ENCODE measurements at places on chromosomes 7 and 10.
A peak's percentile ranks its signal among the peaks of the same experiment; 100 is the strongest.

GRCh38 chr10:8659982-8660381 lies 605.5 kb downstream of the GATA3 start:
- no peak for DNase-seq

GRCh38 chr10:124660404-124661125 lies 83.6 kb downstream of the FAM53B start:
- no peak for DNase-seq

GRCh38 chr10:71747551-71748523 lies 25.5 kb downstream of the VSIR start:
- DNase-seq = no peak

DNA sequence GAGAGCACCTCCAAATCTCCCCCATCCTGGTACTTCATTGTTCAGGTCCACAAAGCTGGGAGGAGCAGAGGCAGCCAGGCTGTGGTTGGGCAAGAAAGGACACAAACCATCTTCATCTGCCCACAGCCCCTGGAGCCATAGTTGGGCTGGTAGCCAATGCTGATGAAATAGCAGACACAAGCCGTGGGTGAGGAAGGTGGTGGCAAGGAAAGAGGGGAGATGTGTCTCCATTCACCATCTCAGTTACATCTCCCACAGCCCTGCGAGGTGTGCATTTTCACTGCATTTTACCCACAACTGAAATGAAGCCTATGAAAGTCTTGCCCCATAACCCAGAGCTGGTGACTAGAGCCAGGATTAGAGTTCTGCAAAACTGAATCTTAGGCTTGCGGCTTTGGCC lies 35.0 kb downstream of the PIK3AP1 start:
- no peak for DNase-seq

- no peak for DNase-seq
Measured at GRCh38 chr7:47946581-47947354, 1.5 kb downstream of the PKD1L1 start.

DNA sequence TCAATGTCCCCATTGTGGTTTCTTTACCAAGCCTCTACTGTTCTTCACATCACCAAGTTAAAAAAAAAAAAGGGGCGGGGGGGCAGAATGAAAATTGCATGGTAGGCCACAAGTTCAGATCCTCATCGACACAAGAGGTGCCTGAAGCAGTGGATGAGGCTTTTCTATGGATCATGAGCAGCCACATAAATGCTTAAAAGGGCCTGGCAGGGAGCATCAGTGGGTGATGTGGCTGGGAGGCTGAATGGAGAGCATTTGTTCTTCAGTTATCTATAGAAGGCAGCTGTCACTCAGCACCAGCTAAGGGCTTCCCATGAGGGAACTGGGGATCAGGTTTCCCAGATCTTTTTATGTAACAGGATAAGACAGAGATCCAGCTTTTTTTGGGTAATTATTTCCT lies 117.9 kb downstream of the CFTR start:
- no peak for DNase-seq

GRCh38 chr10:54133203-54133602 lies 667.8 kb downstream of the PCDH15 start:
- DNase-seq = no peak

DNA sequence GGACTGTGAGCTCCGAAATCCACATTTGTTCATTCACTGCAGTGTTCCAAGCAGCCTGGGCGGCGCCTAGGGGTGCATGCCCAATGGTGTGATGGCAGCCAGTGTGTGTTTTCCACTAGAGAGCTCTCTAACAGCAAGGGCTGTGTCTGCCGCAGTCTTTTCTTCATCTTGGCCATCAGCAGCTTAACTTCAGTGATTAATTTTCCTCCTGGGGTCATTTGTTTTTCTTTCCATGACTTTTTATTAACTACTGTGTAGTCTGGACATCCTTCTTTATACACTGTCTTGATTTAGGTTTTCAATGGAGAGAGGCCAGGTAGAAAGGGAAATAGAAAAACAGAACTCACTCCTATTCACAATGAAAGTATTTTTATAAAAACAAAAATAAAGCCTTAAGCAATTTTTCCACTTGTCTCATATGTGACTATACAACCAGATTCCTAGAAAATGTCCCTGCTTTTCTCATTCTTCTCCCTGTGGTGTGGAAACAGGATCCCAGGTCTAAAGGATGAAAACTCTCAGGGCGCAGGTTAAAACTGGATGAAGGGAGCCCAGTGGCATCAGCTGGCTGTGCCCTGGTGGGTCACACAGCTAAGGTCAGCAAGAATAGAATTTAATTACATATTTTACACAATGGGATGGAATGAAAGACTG lies 176.8 kb downstream of the PKD1L1 start:
- peak; percentile 24 for DNase-seq

DNA sequence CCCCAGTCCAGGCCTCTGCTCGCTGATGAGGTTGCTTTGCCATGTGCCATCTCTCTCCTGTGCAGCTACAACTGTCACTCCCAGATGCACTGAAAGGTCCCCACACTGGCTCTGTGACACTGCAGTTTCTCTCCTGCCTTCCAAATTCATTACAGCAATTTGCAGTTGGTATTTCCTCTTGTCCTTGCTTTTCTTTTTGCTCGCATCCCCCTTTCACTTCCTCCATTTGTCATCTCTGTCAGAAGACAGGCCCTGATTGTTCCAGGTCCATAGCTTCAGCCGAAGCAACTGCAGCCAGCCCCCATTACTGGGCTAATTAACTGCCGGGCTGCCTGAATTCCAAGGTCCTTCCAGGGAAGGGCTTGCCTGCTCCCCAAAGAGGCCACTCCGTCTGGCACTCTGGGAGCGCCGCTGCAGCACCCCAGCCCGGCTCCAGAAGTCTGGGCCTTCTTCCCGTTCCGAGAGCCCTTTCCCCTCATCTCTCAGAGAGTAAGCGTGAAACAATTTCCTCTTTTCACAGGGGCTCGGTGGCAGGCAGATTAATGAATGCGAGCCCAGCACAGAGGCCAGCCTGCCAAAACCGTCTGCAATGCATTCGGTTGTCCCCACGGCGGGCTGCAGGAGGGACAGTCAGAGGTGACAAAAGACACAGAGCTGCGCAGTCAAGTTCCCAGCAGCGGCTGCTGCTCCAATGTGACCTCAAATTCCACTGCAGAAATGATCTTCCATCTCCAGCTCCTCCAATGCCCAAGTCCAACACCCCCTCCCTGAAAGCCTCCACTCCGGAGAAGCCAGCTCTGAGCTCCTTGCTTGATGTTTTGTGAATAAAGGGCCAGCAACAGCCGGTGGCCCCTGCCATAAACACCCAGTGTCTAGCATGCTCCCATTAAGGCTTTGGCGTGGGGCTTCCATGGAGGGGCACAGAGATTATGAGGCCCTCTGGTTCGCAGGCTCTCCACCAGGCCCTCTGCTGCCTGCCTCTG lies 279.4 kb upstream of the HABP2 start:
- no peak for DNase-seq

DNA sequence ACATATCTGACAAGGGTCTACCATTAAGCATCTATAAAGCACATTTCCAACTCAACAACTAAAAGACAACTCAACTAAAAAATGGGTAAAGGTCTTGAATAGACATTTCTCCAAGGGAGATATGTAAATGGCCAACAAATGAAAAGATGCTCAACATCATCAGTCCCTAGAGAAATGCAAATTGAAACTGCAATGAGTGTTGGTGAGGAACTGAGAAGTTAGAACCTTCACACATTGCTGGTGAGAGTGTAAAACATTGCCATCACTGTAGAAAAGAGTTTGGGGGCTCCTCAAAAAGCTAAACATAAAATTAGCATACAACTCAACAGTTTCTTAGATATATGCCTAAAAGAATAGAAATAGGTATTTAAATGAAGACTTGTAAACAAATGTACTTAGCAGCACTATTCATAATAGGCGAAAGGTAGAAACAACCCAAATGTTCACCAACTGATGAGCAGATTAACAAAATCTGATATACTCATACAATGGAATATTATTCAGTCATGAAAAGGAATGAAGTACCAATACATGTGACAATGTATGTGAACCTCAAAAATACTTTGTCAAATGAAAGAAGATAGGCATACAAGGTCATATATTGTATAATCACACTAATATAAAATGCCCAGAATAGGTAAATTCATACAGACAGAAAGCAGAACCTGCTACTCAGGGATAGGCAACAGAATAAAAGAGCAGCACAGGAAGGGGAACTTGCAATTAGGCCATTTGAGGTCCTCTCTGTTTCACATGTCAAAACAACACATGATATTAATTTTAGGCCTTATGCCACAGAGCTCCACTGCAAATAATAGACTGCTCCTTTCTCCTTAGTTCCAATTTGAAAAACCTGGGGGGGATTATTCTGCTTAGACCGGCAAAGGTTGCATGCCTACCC lies 10.6 kb upstream of the LRRC72 start:
- DNase-seq = no peak

DNA sequence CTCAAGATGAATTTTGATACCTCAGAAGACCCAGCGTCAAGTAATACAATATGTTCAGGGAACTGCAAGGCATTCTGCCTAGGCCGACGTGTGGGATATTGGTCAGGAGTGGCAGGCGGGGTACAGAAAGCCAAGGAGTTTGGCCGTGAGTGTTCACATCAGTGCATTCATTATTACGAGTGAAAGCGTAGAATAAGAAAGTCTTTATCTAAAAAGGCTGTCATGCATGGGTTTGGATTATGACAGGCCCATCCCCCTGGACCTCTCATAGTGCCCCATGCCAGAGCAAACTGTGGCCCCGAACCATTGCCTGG lies 7.5 kb downstream of the AIMP2 start:
- DNase-seq = no peak

DNA sequence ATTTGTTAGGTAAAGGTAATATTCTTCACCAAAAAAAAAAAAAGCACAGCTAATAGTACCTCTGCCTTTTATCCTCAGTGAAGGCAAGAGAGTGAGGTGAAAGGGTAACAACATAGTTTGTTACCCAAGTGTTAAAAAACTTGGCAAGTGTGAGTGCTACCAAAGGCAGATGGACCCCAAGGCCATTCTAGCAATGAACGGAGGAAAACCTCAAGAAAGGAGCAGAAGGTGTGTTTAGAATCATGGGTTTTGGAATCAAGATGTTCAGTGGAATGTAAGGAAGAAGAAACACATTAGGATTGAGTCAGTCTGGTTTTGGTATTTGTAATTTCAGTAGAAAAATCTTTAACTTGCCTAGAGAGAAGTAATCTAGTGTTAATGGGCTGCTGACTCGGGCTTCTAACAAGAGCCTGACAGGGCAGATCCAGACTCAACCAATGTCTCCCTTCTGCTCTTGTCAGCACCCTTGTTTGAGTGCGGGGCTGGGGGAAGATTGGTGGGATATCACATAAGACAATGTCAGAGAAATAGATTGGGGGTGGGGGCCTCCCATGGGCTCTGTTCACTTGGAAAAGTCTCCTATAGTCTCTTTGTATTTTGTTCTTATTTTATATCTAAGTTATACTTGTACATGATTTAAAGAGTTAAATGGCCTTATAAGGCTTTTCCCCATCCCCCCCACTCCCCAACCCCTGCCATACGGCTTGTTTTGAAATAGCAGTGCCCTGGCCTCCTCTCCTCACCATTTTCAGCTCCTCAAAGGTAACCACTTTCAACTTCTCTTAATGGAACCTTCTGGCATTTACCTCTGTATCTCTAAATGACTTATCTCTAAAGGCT lies 44.4 kb downstream of the SCD start:
- DNase-seq = no peak

GRCh38 chr10:68992636-68993440 lies 4.2 kb downstream of the KIFBP start:
- no peak for DNase-seq

DNA sequence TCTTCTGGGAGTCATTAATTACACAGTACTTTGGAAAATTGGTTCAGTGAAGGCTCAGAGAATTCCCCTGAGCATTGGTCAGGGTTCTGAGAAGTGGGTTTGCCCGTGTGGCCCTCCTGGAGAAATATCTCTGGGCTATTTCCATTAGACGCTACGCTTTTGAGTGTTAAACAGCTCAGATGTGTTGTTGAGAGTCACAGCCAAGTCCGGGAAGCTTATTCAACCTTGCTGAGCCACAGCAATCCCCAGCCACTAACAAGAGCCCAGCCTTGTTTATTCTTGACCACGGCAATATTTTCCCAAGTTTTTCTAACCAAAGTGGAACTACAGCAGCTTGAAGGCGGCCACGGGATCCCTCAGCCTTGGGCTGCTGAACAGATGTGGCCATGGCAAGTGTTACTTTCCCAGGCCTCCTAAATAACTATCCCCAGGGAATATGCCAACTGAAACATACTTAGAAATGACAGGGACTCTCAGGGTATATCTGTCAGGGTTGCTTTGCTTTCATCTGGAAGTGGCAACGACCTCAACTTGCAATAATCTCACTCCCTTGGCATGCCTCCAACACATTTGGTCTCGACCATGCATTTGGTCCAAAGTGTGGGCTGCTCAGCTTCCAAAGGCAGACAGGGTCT lies 214.7 kb downstream of the EMX2 start:
- DNase-seq = no peak

- no peak for DNase-seq
Measured at GRCh38 chr10:8576281-8576680, 521.8 kb downstream of the GATA3 start.

DNA sequence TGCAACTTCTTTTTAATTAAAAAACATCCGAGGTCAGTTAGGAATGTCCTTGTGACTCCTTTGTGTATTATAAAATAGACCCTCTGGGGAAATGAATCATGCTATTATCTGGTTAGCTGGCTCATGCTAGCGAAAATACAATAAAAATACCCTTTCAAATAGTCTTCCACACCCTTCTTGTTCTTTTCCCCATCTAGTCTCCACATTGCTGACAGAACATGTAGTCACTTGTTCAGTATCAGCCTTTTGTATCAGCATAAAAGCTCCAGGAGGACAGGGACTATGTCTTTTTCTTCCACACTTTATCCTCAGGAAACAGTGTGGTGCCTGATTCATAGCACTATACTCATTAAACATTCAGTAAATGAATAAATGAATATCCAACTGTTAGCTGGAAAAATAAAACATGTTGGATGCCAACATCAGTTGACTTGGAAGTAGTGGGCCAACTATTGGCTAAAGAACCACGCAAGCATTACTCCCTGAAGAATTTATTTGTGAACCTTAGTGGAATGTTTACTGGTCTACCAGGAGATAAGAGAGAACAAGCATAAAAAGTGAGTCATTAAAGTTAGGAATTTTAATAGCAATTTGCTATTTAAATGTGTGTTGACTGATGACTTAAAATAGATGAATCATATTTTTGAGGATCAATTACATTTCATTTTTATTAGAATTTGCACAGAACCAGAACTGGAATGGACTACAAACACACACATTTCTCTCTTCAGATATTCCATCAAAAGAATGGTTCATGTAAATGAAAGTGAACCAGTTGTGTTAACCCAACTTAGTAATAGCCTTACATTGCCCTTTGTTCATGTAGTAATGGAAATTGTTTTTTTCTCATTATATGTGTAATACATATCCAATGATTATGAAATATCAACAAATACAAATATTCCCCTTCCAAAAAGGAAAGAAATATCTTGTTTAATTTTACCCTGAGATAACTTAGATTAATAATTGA lies 129.6 kb downstream of the DKK1 start:
- DNase-seq = no peak

All from NCI-H774 (cell line).